Activated T-cell treated with anti-CD3 and anti-CD28 coated beads, Interleukin-2, amount 50 U/mL, for 4 hours (primary cell): ENCODE measurements at places on chromosomes 4 and X.

GRCh38 chrX:48890296-48890925 lies 7.2 kb downstream of the TIMM17B start:
- DNase-seq: no peak

- no peak for DNase-seq
Measured at GRCh38 chr4:3340038-3340699, 47.3 kb downstream of the RGS12 start.

- no peak for DNase-seq
Measured at GRCh38 chrX:46627711-46628419, 54.3 kb downstream of the CHST7 start.

DNA sequence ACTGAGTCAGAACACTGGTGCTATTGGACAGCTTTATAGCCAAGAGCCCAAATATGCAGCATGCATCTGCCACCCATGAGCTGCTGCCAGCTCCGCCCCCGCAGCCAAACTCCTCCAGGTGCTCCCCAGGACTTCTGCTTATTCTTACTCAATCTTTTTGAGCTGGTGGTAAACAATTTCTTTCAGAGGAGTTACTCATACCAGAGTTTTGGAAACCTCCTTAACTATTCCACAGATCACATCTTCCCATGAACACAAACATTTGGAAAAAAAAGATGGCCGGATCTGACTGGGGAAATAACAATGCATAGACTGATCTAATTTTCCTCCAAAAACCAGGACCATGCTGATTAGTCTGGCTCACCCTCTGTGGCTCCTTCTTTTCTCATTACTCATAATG lies 399.9 kb downstream of the GPM6A start:
- no peak for DNase-seq

- no peak for DNase-seq
Measured at GRCh38 chrX:51955200-51955599, 61.8 kb downstream of the MAGED1 start.

DNA sequence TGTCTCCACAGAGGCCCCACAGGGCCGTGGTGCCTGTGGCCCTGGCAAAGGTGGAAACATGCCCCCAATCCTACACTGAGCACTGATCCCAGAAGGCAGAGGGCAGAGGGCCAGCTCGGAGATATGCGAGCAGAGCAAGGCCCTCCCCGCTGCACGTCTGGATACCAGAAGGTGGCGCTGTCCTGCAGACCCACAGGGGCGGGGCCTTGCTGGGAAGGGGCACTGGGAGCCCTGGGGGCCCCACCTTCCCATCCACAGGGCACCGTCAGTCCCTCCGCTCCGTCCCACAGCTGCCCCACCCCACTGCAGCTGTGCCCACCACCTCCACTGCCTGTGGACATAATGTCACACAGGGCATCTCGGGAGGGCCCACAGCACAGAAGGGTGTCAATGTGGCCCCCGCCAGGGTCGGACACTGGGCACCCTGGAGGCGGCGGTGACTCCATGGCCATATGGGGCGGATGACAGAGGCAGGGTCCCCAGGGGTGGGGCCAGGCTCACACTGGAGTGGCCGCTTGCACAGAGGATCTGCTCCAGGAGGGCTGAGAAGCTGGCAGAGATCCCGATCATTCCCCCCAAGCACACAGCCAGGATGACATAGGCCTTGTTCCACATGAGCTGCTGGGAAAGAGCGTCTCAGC lies 4.8 kb downstream of the SLC49A3 start:
- no peak for DNase-seq

GRCh38 chr4:94970650-94971049 lies 212.9 kb downstream of the BMPR1B start:
- no peak for DNase-seq

- DNase-seq: no peak
Measured at GRCh38 chrX:80223982-80224579, 196.2 kb upstream of the TENT5D start.

GRCh38 chr4:6090931-6091330 lies 72.7 kb upstream of the C4orf50 start:
- no peak for DNase-seq

DNA sequence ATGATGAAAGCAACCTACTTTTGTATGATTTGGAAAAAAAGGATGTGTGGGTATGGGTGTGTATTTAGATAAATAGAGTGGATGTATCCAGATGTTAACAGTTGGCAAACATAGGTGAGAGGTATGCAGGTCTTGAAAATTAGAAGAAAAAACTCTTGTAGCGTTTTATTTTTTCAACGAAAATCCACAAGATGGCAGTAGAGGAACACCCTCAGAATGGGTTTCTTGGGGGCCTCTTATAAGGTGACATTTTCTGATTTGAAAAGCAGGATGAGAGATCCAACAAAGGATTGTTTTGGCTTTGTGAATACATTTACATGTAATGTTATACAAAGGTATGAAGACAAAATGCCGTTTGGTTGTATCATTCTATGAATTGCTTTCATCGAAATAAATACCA lies 68.3 kb downstream of the FMR1NB start:
- no peak for DNase-seq

DNA sequence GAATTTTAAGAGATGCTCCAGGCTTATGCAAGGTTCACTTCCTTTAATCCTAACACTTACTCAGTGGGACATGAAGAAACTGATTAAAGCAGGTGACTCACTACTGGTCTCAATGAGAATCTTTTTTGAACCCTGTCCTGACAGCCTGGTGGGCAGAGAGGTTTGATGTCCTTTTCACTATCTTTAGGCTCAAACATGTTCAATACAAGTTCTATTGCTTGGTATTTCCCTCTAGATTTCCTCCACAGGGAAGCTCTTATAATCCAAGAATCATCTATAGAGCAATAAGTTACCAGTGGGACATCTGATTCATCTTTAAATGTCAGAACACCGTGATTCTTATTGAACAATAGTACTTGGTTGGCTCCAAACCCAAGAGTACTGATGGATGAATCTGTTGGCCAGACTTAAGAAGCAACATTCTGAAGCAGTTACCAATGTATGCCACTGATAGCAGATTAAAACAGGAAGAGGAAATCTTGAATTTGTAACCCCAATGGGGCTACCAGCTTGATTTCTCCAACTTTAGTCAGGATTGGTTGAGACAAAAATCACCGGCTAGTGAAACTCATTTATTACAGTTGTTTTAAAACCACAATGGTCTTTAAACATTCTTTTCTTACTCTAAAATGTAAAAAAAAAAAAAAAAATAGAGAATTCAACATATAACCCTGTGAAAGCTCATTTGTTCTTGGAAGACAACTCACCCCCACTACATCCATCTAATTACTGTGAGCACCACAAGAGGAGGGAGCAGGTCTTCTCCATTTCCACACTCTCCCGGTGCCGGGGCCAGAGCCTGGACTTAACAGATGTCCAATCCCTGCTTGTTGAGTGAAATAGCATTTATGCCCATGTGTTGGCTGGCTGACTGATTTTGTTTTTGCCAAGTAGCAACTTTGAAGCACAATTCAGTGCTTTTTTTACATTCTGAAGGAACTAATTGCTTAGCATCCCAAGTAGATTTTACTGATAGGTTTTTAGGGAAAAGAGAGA lies 43.3 kb downstream of the FGFBP1 start:
- no peak for DNase-seq

- no peak for DNase-seq
Measured at GRCh38 chr4:40264995-40265909, 68.4 kb downstream of the RHOH start.

DNA sequence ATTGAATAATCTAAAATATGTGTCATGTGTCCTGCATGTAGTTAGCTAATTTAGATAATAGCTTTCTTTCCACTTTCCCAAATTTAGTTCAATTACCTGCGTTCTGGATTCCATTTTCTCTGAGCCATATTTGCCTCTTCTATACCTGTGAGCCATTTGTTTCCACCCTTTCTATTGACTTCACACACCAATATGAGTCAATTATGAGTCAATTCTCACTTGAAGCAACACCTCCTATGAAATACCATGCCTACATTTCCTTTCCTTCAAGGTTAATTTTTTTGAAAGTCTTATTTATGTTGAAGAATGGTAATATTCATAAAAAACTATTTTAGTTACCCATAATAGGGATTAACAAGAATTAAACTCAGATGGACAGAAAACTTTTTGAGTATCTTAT lies 25.8 kb downstream of the NPY2R start:
- no peak for DNase-seq

- DNase-seq: no peak
Measured at GRCh38 chr4:130722361-130722760, 1626.4 kb downstream of the C4orf33 start.

GRCh38 chr4:113050371-113050755 lies 910 bp downstream of the ANK2 start:
- DNase-seq: no peak

GRCh38 chr4:1646690-1647089 lies 37.4 kb downstream of the FAM53A start:
- DNase-seq: no peak

DNA sequence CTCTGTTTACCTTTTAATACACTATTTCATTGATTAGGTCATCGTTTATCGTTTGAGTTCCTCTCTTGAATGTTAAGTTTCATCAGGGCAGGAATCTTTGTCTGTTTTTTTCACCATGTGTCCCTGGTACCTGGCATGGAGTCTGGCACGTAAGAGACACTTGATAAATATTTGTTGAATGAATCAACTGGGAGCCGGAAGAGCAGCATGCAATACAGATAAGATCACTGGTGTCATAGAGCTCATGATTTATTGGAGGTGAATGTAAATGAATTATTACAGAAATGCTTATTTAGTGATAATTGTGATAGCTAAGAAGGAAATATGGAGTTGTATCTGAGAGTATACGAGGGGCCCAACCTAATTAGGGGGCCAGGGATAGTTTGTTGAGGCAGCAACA lies 62.8 kb downstream of the UCHL1 start:
- DNase-seq: no peak

- DNase-seq: no peak
Measured at GRCh38 chrX:39759526-39760224, 338.1 kb downstream of the BCOR start.
